ENCODE measurements at places on chromosomes 16 and 17.

DNA sequence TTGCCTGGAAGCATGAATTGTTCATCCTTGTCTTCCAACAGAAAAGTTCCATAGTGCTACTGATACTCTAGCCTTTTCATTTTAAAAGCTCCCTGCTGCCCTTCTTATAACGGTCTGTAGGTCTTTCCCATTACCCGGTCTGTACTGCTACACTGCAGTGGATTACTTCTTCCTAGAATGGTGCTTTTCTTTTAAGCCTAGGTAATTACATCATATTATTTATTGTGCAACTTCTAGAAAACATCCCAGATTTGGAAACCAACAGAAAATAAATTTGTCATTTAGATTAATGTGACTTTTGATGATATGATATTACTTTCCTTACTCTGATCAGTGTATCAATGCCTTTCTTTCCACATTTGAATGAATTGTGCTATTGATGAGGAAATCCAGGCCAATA lies 199.4 kb downstream of the TANC2 start:
- no peak for DNase-seq

DNA sequence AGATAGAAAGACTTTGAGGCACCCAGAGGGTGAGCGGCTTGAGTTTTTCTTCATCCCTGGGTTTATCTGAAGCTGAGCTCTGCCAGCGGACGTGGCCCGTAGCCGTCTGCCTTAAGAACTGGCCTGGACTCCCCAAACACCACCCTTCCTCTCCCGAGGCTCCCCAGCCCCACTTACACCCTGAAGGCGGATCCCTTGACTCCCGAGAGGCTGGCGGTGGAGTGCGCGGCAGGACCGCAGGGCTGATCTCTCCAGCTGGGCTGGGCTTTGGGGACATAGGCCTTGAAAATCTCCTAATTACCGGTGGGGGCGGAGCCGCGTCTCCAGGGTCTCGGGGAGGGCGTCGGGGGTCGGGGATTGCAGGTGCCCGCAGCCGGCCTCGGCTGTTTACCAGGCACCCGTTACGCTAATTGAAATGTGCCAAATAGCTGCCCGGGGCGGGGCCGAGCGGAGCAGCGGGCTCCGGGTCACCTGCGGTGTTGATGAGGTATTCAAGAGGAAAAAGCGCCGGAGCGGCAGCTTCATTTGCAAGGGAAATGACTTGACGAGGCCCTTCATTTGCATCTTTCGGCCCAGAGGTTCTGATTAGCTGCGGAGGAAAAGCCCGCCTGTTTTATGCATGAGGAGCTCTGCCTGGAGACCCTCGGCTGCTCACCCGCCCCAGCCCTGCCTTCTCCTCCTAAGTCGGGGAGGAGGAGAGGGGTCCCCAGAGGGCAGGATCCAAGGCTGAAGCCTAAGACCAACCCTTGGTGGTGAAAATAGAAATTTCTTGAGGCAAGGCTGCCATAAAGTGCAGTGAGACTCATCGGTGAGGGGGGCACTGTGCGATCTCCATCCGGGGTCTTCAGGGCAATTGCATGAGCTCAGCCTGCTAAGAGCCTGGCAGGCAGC lies 100.7 kb downstream of the MGAT5B start:
- DNase-seq = no peak

DNA sequence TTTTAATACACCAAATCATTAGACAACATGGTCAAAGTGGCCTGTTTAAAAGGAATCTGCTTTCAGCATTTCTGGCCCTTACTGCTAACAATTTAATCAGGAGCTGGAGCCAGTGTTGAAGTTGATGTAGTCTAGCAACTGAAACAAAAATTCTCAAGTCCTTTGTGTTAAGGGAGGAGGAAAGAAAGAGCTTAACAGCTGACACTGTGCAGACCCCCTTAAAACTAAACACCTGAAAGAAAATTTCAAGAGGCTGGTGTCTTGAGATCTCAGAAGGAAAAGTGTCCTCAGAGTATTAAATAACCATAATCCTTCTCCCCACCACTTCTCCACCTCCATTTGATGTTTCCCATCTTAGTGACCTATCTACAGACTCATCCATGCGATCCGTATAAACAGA lies 232.1 kb downstream of the FTO start:
- DNase-seq = no peak

- DNase-seq = no peak
Measured at GRCh38 chr16:54000361-54000760, 286.2 kb downstream of the IRX3 start.

DNA sequence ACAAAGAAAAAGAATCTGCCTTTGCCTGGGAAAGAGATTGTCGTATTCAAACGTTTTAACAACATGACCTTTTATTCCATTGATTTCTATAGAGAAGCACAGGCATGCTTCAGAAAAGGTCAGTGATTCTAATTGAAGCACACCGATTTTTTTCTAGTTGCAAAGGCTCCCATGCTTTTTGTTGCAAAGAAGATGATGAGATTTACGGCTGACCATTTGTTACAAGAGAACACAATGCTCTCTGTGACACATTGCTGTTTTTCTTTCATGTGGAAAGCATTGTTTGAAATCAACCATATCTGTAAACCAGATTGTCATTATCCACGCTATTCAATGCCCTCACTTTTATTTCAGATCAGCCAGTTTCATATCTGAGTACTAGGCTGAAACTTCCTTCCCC lies 99.8 kb downstream of the NLK start:
- DNase-seq = no peak

DNA sequence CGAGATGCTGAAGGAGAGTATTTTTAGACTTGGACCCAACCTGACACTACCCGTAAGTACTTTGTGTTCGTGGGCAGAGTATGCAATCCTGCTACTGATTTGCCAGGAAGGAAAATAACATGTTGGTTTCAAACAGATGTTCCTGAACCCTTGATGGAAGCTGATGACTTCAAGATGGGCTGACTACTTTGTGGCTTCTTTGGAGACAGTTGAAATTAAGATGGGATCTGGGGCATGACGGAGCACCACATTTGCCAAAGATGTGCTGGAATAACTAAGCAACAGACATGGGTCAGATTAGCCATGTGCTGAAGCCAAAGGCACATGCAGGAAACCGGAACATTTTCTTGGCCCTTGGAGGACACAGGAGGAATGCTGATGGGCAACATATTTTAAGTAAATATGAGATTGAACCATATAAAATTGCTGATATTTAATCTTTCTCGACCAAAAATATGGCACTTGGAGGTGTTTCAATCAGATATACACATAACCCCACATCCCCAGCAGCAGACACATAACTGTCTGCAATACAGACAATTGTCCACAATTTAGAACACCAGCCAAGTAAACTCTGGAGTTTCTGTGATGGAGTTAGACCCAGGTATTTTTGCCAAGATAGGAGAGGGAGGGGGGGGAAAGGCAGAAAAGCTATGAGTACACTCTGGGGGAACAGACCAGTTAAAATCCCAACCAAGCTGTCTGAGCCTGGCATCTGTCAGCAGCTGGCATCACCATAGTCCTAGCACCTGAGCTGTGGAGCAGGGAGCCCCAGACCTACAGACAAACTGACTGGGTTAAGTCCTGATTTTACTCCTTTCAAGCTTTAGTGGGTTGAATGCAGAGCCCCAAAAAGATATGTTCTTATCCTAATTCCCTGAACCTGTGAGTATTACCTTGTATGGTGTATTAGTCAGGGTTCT lies 329.4 kb upstream of the CDH5 start:
- DNase-seq = no peak

GRCh38 chr17:47630614-47631013 lies 19.1 kb upstream of the KPNB1 start:
- no peak for DNase-seq

DNA sequence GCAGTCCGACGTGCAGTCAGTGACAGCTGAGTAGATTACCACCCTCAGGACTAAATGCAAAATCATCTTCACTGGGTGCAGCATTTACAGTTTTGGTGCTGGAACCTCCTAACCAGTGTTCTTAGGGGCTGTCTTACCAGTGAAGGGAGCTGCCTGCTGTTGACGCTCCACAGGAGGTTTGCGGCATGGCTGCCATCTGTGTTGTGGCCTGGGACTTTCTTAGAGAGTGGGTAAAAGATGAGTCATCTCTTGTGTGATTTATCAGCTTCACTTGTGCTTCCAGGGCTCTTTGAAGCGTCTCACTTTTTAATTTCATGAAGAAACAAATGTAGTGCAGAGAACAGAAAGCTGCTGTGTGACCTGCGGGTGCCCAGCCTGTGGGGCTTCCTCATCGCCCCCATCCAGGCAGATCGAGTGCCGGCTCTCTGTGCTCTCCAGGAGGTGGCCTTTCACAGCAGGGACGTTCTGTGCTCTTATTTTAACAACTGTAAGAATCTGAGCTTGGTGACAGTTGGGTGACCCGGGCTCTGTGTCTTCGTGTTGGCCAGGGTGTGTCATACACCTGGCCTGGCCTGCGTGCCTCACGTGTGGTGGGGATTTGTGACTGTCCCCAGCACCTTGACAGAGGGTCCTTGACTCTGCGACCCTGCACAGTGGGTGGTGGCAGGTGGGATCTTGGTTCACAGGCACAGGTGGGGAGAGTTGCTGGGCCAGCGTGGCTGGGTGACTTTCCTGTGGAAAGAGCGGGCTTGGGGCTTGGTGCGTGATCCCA lies 24.3 kb upstream of the ZNF750 start:
- DNase-seq = peak; percentile 59

GRCh38 chr17:77886387-77886728 lies 72.1 kb upstream of the TNRC6C start:
- DNase-seq = no peak

DNA sequence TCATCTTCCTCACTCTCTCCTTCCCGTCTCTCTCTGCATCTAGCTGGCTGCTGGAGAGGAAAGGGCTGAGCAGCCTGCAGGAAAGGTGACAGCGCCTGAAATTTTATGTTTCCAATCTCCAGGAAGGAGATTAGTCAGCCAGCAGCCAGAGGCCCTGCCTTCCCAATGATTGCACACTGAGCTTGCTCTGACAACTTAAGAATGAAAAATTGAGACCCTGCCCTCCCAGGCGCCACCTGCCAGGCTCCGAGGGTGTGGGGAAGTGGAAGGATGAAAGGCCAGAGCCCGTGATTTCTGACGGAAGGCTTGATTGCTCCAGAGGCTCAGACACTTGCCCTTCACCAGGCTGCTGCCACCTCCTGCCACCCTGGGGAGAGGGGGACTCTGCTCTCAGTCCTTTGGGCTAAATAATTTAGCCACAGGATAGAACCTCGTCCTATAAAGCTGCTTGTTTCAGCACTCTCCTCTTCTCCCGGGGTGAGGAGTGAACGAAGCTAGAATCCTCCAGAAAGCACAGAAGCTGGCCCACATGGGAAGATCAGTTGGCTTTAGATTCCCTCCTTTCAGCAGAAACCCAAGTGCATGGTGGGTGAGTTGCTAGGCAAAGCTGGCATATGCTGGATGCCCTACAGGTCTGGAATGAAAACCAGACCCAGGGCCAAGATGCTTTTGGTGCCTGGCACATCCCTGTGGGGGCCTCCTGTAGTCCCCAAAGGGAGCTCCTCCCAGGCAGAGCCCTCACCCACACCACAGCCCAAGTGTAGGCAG lies 33.5 kb downstream of the GRIN2C start:
- DNase-seq = no peak

DNA sequence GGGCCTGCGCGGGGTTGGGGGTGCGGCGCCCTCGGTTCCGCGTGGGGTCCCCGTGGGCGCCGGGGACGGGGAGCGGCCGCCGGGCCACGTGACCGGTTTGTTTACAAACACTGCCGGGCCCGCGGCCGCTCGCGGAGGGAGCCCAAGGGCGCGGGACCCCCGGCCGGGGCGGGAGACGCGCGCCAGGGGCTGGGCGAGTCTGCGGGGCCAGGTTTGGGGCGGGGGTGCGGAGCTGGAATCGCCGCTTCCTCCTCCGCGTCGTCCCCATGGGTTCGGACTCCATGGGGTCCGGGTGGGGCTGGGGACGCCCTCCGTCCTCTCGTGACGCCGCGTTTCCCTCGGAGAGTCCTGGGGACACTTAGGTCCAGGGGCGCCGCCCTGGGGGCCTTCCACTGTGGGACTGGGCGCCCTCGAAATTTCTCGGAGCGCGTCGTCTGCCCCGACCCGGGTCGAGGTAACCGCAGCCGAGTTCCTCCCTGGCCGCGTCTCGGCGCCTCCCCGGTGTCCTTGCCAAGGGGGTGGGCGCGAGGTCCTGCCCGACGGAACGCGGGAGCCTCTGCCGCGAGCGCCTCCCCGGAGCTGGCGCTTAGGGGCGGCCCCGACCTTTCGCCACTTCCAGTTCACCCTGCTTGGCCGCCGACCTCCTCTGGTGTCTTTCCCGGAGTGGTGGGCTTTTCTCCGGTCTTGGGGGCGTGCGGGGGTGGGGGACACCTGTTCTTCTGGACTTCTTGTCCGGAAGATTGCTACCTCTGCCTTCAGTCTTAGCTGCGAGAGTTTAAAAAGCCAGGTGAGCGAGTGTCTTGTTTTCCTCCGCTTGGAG lies 684 bp downstream of the YPEL2 start:
- DNase-seq = no peak

GRCh38 chr17:2963332-2964027 lies 99.9 kb downstream of the OR1D5 start:
- no peak for DNase-seq

GRCh38 chr17:82178499-82179261 lies 34.0 kb downstream of the CCDC57 start:
- DNase-seq = no peak

DNA sequence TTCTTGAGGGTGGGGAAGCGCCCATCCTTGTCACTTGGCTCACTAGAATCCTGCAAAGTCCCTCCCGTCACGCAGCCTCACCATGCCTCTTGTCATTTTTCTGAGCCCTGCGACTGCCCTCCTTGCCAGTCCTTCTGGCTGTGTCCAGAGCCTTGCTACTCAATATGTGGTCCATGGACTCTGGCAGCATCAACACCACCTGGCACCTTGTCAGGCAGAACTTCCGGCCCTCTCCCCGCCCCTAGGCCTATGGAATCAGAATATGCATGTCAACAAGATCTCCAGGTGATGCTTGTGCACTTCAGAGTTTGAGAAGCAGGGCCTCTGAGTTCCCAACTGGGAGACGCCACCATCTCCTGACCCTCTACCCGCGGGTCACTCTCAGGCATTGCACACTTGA lies 12.1 kb downstream of the PIMREG start:
- DNase-seq = no peak

GRCh38 chr17:34651402-34651811 lies 72.0 kb downstream of the TMEM132E start:
- DNase-seq = no peak

GRCh38 chr16:11909653-11910545 lies 5.9 kb downstream of the GSPT1 start:
- peak; percentile 23 for DNase-seq

DNA sequence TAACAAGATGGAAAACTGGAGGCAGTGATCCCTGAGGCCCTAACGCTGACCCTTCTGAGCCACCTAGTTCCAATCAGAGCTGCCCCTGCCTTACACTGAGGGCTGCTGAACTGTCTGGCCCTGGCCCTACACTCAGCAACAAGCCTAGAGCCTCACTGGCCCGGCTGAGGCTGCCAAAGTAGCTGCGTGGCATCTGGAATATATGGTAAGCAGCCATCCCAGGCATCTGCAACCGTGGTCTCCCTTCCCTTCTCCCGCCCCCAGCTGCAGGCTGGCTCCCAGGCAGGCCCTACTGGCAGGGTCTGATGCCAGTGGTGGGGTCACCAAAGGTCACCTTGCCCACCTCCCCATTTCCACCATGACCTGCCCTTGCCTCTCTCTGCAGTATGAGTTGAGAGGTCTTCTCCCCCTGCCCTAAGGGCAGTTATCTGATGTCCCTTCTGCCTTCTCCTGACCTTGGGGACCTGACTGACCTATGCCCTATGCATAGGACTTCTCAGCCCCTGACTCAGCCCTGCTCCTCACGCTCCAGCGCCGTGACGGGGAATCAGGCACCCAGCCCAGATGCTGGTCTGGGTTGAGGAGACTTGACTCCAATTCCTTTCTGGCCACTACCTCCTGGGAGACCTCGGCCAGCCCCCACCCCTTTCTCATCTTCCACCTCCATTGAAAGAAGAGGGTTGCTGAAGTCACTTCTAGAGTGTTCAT lies 45.3 kb downstream of the CPNE2 start:
- DNase-seq = no peak
